T-helper 2 cell (primary cell): ENCODE measurements at places on chromosomes 4 and X.
A peak's percentile ranks its signal among the peaks of the same experiment; 100 is the strongest.

DNA sequence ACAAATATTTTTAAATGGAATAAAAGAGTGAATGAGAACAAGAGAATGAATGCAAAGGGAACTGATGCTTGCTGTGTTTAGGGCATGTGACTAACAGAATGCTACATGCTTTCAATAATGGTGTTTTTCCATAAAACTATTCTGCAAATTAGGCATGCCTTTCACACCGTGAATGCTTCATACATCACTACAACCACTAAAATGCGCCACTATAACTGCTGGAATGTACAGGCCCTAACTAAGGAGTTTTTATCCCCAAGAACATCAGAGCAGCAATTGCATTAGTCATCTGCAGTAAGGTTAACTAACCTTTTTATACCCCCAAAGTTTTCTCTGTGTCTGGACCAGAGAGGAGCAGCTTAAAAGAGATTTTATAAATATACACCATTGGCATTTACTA lies 190.4 kb downstream of the ARAP2 start:
- DNase-seq = no peak

DNA sequence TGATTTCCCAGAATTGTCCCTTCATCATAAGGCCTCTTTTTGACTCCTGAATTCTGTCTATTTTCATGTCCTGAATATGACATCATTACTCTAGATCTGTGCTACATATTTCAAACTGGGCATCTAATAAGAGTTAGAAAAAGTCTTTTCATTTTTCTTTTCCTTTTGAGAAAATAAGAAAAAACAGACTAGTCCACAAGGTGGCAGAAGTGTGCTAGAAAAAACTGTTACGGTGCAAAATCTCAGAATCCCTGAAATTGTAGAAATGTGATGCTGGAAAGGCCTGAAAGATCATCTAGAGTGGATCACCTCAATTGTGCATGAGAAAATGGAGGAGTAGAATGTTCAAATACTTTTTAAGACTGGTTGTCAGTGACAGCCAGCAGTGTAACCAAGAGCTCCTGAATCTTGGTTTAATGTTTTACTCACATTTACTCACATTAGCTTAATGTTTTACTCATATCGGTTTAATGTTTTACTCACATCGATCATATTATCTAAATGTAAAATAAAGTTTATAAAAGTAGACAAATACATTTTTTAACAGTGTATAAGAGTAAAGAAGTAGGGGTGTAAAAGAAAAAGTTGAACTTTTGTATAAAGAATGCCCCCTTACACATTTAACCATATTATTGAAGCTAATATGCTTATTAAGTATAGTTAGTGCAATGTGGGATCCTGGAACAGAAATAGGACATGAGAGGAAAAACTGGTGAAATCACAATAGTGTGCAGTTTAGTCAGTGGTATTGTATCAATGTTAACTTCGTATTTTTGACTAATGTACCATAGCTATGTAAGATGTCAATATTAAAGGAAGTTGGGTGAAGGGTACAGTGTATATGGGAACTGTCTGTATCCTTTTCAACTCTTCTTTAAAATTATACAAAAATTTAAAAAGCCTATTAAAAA lies 15.2 kb downstream of the ASB11 start:
- no peak for DNase-seq

GRCh38 chrX:123884809-123885408 lies 25.1 kb downstream of the XIAP start:
- no peak for DNase-seq

GRCh38 chrX:130165181-130165702 lies 399 bp downstream of the AIFM1 start:
- DNase-seq = peak; percentile 53

DNA sequence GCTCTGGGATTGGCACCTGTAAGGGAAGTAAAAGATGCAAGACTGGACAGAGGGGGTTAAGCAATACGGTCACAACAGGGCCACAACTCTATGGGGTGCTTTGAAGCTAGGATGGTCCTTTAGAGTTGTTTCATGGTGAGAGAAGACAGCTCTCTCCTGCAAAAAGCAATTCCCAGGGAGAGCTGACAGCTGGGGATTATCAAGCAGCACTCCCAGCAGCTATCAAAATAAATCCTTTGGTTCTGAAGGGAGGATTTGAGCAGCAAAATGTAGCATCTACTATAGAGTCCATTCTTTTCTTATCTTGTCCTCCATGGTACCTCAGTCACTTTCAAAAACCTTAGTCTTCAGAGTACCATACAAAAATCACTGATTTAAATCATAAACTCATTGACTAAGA lies 35.1 kb upstream of the AP1AR start:
- no peak for DNase-seq

DNA sequence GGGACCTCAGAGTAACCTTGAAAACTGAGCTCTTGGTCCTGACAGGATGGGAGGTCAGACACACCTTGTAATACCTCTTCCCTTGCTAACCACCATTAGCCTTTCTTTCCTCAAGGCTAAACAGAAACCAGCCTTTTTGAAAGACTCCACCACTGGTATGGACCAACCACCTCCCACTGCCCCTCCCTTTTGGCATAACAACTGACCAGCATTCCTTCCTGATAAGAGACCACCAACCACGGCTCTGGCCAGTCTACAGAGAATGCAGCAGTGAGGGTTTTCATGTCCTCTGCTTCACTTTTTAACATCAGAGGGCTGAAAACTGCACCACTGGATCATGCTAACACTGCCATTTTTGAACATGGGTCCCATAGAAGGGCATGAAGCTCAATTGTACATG lies 100.2 kb upstream of the MID1IP1 start:
- DNase-seq = no peak

DNA sequence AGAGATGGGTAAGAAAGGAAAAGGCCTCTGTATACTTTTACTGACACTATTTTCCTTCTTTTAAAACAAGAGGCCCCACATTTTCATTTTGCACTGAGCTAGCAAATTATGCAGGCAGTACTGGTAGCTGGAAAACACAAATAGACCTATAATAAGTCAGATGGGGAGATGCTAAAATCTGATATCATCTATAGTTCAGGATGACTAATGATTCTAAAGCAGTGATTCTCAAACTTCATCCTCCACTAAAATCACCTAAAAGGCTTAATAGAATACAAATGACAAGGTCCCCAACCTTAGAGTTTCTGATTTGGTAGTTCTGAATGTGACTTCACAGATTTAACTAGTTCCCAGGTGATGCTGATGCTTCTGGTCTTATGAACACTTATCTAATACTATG lies 247.3 kb upstream of the DIPK2B start:
- no peak for DNase-seq

DNA sequence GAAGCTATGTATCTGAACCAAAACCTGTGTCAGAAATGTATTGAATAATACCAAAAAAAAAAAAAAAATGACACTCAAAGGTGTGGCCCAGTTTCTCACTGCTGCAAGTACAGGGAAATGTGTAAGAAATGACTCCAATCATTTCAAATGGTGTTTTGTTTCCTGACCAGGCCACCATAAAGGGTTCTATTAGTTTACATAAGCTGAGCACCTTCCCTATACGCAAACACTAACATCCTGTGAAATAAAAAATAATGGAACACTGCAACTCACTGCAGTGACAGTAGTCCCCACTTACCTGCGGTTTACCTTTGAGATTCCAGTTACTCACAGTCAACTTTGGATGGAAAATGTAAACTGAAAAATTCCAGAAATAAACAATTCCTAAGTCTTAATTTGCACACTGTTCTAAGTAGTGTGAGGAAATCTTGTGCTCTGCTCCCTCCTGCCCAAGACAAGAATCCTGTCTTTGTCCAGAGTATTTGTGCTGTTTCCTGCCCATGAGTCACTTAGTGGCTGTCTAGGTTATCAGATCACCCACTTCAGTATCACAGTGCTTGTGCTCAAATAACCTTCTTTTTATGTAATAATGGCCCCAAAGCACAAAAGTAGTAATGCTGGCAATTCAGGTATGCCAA lies 265.3 kb downstream of the RCHY1 start:
- no peak for DNase-seq

GRCh38 chr4:43458293-43458692 lies 565.8 kb downstream of the GRXCR1 start:
- no peak for DNase-seq

- no peak for DNase-seq
Observed at GRCh38 chrX:49082271-49082871, 2.7 kb upstream of the WDR45 start.

DNA sequence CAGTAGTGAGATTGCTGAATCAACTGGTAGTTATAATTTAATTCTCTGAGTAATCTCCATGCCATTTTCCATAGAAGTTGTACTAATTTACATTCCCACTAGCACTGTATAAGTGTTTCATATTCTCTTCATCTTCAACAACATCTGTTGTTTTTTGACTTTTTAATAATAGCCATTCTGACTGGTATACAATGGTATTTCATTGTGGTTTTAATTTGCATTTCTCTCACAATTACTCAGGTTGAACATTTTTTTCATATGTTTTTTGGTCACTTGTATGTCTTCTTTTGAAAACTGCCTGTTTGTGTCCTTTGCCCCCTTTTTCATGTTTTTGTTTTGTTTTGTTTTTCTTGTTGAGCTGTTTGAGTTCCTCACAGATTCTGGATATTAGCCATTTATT lies 880.2 kb downstream of the RAPGEF2 start:
- no peak for DNase-seq
